ENCODE measurements at places on chromosomes 11 and 22.

DNA sequence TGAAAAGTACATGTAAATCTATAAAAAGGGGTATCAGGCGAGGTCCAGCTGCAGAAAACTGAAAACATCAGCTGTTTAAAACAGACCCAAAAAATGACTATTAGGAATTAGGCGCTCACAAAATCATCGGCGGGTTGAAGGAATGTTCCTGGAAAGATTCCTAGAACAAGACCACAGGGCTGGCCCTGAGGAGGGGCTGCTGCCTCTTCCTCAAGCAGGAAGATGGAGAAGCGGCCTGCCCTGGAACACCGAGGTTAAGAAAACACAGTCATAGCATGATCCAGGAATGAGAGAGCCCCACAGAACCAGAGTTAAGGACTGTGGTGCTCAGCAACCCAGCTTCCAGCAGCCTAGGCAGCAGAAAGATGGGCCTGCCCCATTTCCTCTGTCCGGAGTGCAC, 78.4 kb downstream of the C11orf91 start:
- no peak for DNase-seq

DNA sequence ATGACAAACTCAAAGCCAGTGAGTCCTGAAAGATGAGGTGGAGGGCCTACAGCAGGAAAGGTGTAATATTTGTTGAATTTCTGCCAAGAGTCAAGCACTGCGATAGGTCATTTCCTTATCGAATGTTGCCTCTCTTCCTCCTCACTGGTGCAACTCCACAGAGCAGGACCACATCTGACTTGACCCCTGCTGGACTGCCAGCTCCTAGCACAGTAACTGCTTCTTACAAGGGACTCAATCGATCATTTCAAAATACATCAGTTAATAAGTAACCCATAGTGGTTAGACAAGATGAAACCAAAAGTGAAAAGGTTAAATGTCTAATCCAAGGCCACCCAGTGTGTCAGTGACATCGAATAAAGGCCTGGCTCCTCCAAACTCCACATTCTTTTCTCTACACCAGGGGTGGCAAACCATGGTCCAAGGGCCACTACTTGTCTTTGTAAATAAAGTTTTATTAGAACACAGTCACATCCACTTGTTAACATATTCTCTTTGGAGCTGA, 98.5 kb upstream of the CSNK2A3 start:
- no peak for DNase-seq

DNA sequence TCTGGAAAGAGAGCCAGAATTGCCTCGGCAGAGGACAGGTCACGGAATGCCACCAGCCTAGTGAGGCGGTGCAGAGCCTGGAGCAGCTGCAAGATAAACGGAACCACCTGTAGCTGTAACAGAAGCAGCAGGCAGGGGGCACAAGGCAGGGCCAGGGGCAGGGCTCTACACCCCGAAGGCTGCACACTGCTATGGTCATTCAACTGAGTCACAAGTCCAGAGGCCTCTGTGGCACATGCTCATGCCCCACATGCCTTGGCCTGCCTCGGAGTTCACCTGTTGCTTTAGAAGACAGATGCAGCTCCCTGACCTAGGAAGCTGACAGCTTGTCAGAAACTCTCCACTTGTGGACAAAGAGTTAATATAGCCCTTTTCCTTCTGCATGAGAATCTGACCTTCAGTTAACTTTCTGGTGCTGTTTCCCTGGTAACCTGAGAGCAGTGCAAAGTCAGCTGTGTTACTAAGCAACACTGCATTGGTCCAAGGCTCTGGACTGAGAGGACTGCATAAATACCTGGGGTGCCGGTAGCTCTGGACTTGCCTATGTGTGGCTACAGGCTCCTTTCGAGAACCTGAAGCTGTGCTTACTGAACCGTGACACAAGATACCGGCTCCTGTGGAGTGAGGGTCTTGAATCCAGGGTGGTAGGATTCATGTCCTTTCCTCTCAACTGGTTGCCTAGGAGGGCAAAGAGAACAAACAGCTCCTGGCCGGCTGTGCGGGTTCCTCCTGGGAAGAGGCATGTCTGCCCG, 10.5 kb downstream of the COMMD9 start:
- no peak for DNase-seq

DNA sequence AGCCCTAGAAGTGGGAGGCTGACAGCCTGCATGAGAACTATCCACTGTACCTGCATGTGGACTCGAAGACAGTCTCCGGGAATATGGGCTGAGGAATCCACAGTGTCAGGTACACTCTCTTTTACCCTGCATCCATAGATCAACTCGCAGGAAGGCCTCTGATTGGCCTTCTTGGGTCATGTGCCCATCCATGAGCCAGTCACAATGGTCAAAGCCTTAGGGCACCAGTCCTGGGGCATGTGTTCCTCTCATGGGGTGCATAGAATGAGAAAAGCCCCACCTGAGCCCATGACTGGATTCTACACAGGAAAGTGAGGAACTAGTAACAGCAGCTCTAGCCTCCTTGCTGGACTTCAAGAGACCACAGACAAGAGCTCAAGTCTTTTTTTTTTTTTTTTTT, 10.6 kb downstream of the ART1 start:
- no peak for DNase-seq

- no peak for DNase-seq
Observed at GRCh38 chr11:92224407-92225124, at the start of gene FAT3. Gene FAT3 (plus strand): TSS chr11:92224818. CDS start chr11:92352113, 127,295 bp downstream.

GRCh38 chr11:117923773-117924172, 5.4 kb downstream of the TMPRSS13 start:
- DNase-seq, result no peak

- no peak for DNase-seq
Observed at GRCh38 chr11:46682773-46683752, 17.4 kb downstream of the ARHGAP1 start.

DNA sequence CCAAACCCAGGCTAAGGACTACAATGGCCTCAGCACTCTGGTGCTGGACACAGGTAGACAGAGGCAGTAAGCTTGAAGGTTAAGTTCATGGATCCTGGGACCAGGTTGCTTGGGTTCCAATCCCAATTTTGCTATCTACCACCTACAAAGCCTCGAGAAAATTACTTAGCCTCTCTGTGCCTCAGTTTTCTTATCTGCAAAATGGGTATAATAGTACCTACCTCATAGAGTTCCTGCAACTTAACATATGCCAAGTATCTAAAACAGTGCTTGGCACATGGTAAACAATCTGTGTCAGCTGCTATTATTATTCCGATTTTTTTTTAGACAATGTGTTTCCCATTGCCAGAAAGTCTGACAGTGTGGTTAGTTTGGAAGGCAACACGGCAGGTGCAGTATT, 37.5 kb downstream of the SYN3 start:
- DNase-seq, result no peak

GRCh38 chr11:35246745-35247144, 107.8 kb downstream of the CD44 start:
- DNase-seq, result no peak

- no peak for DNase-seq
Observed at GRCh38 chr11:15190611-15191010, 75.9 kb downstream of the INSC start.

DNA sequence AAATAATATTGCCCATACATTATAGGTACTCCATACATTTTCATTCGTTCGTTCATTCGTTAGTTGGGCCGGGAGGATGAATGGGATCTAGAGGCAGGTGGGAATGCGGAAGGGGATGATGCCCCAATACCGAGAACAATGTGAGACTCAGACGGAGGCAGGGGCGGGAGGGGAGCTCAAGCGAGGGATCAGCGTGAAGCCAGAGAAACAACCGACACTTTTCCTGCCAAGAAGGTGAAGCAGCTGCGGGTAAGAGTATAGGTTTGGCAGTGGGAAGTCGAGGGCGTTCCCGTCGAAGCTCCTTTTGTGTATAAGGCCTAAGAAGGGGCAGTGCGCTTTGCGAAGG, 1.1 kb upstream of the ARHGEF17 start:
- no peak for DNase-seq

GRCh38 chr11:94513091-94513490, 830 bp downstream of the C11orf97 start:
- no peak for DNase-seq

- no peak for DNase-seq
Observed at GRCh38 chr11:122048401-122048800, 67.6 kb downstream of the BLID start.

DNA sequence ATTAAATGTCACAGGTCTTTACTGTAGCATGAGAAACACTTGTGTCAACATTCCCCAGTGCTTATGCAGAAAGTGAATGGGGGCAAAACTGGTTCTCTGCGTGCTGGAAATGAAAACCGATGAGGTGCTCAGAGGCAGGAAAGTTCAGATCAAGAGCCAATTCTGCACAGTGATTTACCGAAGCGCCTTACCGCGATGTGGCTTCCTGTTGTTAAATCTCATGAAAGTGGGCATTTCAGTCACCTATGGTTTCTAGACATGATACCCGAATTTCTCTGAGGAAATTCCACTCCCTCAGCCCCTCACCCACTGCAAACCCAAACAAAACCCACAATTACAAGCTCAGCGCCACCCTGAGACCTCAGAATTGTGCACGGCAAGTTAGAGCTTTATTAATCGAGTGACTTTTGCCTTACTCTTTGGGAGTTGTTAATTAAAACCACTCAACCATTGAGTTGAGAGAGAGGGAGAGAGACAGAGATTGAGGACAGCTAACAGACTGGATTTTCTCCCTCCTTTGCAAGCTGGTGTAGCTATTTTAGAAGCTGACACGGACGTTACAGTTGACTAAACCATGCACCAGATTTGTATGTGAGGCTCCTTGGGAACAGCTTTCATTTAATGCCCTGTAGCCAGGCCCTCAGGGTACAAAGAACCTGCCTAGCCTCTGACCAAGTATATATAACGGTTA, 196.4 kb downstream of the DBX1 start:
- no peak for DNase-seq

- no peak for DNase-seq
Observed at GRCh38 chr11:10392095-10393079, 62.7 kb upstream of the AMPD3 start.
